Activated CD8-positive, alpha-beta T cell treated with anti-CD3 and anti-CD28 coated beads for 36 hours (primary cell): ENCODE measurements at places on chromosomes 2 and 18.
A peak's percentile ranks its signal among the peaks of the same experiment; 100 is the strongest.

DNA sequence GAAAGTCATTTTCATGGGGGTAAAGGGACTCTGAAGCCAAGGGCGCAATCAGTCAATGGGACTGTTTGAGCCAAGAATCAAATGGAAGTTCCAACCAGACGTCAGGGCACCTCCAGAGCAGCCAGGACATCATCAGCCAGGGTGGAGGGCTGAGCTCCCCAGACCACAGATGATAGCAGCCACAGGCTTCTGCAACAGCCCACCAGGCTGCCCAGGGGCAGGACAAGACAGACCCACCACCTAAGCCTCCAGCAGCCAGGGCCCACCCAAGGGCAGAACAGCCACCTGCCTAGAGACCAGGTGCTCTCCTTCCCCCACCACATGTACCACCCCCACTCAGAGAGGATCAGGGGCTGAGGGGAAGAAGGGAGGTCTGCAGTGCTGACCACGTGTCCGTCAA is 53.8 kb upstream of the SLC66A3 start:
- no peak for DNase-seq

GRCh38 chr2:143572421-143572820 is 443.2 kb downstream of the ARHGAP15 start:
- DNase-seq: no peak

DNA sequence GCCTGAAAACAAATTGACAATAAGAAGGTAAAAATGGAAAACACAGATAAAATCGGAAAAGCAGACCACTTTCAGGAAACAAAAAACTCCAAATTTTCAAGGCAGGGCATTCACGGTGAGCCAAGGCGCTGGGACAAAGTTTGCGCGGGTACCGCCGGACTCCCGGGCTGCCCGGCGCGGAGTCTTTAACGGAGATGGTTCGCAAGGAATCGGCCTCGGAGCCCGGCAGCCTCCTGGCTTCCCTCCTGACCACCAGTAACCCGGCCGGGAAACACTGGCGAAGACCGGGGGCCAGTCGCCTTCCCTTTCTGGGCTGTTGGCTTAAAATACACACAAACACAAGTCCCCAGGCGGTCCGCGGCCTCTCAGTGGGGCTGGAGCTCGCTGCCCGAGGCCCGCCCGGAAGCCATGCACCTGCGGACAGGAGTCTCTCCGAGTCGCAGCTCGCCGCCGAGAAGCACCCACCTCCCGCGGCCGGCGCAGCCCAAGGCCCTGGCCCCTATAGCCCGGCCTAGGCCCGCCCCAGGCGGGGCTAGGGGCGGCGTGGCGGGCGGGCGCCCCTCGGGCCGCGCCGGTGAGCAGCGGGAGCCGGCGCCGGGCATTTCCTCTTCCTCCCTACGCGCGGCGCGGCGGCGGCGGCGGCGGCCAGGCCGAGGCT is 622 bp upstream of the KCMF1 start:
- peak; percentile 62 for DNase-seq

GRCh38 chr18:54357082-54357659 is 487 bp downstream of the STARD6 start:
- DNase-seq: no peak

DNA sequence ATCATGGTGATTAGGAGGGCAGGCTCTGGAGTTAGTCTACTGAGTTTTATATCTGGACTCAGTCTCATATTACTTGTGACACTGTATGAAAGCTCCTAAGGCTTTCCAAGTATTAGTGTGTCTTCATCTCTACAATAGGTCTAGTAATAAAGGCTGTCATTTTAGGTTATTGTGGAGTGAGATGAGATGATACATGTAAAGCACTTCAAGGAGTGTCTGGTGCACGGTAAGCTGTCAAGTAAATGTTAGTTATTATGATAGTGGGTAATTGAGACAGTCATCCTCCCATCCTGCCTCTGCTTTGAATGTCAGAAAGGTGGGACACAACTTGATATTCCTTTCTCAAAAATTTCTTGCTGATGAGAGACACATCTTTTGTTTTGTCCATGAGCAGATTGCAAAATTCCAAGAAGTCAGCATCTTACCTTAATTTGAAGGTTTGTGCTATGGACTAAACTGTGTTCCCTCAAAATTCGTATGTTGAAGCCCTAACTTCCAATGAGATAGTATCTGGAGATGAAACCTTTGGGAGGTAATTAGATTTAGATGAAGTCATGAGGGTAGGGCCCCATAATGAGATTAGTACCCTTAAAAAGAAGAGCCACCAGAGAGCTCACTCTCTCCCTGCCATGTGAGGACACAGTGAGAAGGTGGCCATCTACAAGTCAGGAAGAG is 41.4 kb upstream of the UPP2 start:
- DNase-seq: no peak

GRCh38 chr2:55155764-55156281 is 76.3 kb downstream of the CLHC1 start:
- DNase-seq: no peak
